ENCODE measurements at places on chromosomes 11 and 22.
A peak's percentile ranks its signal among the peaks of the same experiment; 100 is the strongest.

- no peak for DNase-seq
Measured at GRCh38 chr22:35215993-35216392, 41.3 kb upstream of the HMGXB4 start.

GRCh38 chr11:120335908-120336640 lies at the start of gene ARHGEF12:
Gene ARHGEF12 (plus strand): TSS chr11:120336413. CDS start chr11:120337244, 831 bp downstream.
- DNase-seq: peak; percentile 86

DNA sequence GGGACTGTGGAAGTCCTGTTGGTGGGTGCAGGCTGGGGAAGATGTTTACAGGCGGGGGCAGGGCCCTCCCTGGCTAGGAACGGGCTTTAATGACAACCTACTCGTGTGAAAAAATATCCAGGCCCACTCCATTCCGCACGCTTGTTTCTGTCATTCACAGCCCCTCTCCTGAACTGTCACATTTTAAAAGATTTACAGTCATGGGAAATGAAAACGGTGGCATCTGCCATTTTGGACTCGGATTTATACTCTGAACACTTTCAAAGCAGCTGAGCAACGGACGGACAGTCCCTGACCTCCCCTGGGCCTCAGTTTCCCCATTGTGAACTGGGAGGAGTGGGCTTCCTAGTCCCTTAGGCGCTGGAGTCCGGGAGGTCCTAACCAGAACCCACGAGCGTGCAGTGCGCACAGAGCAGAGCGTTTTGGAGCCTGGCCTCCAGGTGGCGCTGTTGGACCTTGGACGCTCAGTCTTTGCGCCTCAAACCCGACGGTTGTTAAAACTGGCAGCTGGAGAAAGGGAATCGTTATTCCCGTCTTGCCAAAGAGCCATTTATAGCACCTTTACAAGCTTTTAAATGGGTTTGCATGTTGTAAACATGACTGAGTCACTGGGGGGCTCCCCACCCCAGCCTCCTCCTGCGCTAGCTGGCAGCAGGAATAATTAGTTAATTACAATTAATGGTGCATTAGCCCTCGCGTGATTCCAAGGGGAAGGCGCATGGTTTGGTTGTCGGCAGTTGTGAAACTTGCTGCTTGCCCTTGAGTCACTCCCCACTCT lies 75.3 kb downstream of the FBLN1 start:
- peak; percentile 62 for DNase-seq

DNA sequence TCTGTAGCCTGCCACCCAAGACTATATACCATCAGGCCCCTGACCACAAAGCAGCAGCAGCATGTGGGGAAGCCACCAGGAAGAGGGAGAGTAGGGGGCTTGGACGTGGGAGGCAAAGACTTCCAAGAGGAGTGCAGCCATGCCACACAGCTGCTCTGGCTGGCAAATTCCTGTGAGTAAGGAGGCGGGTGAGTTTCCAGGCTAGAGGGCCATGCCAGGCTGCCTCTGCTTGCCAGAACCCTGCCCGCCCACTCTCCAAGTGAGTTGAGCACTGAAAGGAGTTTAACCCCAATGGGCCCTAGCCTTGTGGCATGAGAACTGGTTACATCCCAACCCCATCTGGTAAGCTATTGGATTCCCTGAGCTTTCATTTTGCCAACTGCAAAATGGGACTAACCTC lies 4.7 kb upstream of the DGAT2 start:
- no peak for DNase-seq

GRCh38 chr11:60950933-60951605 lies 907 bp downstream of the SLC15A3 start:
- no peak for DNase-seq

- DNase-seq: no peak
Measured at GRCh38 chr11:31555938-31556337, 46.4 kb downstream of the ELP4 start.

- DNase-seq: no peak
Measured at GRCh38 chr22:43521716-43522115, 109.9 kb downstream of the MPPED1 start.

- DNase-seq: no peak
Measured at GRCh38 chr22:19341500-19341899, 50.0 kb upstream of the CLTCL1 start.

DNA sequence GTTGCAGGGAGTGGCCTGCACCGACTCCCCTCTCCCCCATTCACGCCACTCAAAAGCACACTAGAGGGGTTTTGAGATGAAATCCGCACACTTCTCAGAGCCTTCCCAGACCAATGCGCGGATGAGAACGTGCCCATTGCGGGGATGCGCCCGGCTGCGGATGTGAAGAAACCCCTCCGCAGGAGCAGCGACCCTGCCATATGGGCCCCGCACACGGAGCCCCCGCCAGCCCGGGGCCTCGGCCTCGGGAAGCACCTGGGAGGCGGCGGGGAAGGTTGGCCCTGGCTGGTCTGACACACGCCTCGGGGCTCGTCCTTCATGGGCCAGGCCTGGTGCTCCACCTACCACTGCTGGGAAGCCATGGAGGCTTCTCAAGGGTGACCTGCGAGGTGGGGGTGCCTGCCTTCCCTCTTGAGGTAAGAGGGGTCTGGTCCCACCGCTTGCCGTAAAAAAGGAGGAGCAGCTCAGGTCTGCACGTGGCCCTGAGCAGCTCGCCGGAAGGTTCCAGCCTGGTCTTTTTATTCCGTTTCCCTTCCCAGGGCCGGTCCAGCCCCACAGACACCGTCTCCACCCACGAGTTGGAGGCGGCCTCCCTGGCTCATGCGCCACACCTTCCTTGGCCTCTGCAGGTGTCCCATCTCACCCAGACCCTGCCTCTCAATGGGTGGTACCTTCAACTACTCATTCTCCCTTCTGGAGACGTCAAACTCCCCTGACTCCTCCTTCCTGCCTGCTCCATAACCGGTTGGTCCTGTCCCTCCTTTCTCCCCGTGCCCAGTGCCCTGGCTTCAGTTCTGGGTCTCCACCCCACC lies 39.4 kb downstream of the TRMU start:
- DNase-seq: no peak

DNA sequence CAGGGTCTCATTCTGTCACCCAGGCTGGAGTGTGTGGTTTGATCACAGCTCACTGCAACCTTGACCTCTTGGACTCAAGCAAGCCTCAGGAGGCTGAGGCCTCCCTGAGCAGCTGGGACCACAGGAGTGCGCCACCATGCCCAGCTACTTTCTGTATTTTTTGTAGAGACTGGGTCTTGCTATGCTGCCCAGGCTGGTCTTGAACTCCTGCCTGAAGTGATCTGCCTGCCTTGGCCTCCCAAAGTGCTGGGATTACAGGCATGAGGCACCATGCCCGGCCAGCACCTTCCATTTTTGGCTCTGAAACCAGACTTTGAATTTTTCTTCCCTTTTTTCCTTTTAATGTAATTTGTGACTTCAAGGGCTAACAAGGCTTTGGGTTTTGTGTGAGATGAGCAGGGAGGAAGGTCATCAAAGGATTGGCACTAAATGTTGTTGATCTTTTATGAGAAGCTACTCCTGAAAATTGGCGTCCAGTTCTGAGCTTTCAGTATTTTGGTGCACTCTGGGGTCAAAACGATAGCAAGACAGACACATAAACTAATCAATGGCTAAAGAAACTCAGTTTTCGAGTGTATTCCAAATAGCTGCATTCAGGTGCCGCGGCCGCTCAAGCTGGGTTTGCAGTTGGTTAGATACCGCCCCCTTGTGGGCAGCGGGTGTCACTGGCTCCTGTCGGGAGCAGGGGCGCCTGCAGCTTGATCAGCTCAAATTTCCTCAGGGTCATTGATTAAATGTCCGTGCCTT lies 51.9 kb upstream of the CLMP start:
- peak; percentile 79 for DNase-seq

DNA sequence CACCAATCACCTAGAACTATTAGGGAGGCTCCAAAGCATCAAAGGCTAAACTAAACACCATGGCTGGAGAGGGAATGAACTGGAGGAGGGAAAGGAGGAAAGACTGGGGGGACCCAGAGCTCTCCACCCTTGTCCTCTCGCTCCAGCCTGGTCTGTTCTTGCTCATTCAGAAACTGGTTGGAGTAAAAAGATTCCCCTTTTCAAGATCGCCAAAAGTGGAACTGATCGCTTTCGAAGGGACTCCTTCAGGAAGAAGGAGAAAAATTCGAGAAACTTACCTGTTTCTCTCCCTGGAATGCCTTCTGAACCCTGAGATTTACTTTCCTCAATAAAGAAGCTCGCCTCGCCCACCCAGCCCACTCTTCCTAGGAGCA lies 46.9 kb downstream of the OR4D9 start:
- DNase-seq: no peak

- no peak for DNase-seq
Measured at GRCh38 chr22:27123880-27124279, 466.5 kb downstream of the MIAT start.

GRCh38 chr22:19962909-19963806 lies 21.5 kb upstream of the TXNRD2 start:
- no peak for DNase-seq

GRCh38 chr11:15805726-15806125 lies 550.6 kb downstream of the SOX6 start:
- no peak for DNase-seq

GRCh38 chr11:33307984-33308383 lies 50.8 kb downstream of the HIPK3 start:
- DNase-seq: no peak

DNA sequence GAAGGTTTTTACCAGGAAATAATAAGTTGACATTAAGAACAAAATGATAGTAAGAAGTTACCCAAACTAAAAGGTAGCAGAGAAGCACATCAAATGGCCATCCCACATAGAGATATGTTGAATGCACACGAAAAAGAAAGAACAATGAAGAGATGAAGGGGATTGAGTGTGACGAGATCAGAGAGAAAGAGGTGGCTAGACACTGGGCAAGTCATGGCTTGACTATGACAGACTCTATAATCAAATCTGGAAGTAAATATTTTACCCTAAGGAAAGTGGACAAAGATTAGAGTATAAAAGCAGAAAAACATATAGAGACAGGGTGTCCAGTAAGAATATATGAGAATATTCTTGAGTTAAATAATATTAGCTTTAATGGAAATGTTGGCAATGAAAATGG lies 31.4 kb downstream of the CASP12 start:
- DNase-seq: no peak

- no peak for DNase-seq
Measured at GRCh38 chr11:67356387-67356863, 3.1 kb upstream of the POLD4 start.

- no peak for DNase-seq
Measured at GRCh38 chr11:108035690-108036089, 27.0 kb downstream of the CUL5 start.

DNA sequence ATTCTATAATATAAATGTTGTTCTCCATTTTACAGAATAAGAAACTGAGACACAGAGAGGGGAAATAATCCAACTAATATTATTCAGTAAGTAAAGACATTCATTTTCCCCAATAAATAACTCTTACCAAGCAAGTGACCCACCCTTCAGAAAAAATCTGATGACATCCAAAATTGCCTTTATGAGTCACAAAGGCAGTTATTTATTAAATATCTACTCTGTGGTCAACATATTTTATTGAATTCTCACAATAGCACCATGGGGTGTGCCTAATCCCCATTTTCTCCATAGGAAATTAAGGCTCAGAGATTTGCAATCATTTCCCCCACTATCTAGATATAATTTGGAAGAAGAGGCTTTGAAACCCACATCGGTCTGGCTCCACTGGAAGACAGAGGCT lies 161.5 kb upstream of the ISX start:
- no peak for DNase-seq

DNA sequence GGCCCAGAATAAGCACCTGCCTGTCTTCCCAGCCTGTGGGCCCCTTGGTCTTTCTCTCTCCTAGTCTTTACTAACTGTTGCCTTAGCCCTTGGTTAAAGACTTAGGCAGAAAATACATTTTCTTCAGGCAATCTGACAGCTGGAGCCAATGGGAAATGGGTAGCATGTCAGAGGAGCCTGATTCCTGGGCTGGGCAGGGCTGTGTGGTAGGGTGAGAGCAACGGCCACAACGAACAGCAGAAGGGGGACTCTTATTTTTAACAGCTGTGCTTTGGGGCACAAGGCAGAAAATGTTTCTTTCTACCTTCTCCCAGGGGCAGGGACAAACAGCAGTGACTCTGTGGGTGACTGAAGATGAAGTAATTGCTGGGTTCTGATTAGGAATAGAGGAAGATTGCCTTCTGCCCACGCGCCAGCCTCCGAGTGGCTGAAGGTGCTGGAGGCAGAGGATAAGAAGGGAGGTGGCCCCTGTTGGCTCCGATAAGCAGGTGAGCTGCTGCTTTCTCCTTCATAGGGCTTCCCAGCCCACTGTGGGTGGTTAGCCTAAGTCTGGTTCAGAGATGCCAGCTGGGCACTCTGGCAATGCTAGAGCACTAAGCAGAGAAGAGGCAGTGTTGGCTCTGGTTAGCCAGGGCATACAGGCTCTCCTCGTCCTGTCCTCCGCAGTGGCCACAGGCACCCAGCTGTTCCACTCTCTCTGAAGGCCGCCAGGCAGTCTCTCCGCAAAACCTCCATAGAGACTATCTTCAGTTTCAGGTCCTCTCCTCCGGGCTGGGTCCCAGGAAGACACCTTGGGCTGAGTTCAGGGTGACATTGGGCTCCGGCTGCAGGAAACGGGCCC lies 1.5 kb downstream of the YPEL4 start:
- no peak for DNase-seq

DNA sequence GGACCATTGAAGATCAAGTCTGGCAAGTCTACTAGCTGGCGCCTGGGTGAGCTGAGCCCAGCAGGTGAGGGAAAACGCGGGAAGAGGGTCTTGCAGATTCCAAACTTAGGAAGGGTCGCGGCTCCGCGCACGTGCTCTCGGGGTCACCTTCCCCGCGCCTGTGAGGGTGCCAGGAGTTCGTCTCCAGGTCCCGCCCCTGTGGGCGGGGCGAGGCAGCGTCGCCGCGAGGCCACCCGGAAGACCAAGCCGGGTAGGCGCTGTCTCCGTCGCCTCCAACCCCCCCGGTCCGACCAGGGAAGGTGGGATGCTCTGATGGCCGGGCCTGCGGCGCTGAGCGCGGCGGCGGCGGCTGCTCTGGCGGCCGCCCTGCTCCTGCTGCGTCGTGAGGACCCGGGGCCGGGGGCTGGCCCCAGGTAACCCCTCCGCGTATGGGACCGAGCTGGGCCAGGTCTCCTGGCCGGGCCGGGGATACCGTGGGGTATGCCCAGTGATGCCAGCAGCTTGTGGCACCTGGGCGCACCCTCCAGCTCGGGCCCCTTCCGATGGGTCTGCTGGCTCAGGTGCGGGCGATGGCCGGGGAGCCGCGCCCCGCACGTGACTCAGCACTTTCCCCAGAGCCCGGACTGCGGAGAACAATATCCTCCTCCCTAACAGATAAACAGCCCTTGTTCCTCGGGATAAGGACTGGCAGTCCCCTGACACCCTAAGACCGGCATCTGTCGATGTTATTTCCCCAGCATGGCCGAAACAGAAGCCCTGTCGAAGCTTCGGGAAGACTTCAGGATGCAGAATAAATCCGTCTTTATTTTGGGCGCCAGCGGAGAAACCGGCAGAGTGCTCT lies at the start of gene HTATIP2:
Gene HTATIP2, plus strand, starts transcription at position 215 of the 841 bp plus-strand sequence. Its CDS starts 524 bp downstream, at position 739.
- DNase-seq: peak; percentile 41
